IMR-90 (cell line): ENCODE measurements at places on chromosomes 7 and 10. TPM values are rescaled to one million over a fixed set of nuclear protein-coding genes. Genes with fewer than 3 reads are reported as not detected.

DNA sequence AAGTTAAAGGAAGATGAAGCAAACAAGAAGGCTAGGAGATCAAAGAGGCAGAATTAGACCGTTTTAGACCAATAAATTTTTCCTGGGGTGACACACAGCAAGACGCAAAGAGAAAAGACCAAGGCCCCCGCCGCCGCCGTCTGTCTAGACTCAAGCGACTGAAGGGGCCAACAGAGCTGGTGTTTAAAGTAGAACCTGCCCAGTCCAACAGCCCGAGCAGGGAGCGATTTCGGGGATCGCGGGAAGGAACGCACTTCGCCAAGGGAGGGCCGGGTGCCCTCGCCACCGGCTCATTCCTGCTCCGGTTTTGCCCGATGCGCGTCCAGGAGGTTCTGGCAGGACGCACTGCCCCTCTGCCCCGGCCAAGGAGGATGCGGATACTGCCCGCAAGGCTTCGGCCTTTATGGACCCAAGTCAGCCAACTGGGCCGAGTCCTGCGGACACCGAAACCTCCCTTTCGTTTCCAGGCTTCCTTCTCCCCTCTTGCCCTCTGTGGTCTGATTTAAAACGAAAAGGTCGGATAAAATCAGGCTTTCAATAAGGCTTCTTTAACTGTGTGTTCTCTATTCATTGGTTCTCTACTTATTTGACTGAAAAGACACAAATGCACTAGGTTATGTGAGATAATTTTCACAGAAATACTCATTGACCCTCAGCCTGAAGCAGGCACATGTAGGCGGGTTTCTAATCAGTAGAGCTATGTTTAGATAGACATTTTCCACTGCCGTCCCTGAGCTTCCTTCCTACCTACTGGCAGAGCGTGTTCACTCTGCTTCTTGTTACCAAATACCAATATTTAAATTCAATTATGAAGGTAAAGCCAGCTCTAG lies 2.2 kb upstream of the HOXA7 start:
- H3K4me3 ChIP-seq, result no peak overlapping the region
- H3K27me3 ChIP-seq, result peaks cover 7% of the 10 kb centered on the region
- H3K4me1 ChIP-seq, result peaks cover 1% of the 10 kb centered on the region; the same call in 1 of the 2 replicates
- no peaks in the 10 kb centered on the region for H3K36me3 ChIP-seq
- no peak for DNase-seq

DNA sequence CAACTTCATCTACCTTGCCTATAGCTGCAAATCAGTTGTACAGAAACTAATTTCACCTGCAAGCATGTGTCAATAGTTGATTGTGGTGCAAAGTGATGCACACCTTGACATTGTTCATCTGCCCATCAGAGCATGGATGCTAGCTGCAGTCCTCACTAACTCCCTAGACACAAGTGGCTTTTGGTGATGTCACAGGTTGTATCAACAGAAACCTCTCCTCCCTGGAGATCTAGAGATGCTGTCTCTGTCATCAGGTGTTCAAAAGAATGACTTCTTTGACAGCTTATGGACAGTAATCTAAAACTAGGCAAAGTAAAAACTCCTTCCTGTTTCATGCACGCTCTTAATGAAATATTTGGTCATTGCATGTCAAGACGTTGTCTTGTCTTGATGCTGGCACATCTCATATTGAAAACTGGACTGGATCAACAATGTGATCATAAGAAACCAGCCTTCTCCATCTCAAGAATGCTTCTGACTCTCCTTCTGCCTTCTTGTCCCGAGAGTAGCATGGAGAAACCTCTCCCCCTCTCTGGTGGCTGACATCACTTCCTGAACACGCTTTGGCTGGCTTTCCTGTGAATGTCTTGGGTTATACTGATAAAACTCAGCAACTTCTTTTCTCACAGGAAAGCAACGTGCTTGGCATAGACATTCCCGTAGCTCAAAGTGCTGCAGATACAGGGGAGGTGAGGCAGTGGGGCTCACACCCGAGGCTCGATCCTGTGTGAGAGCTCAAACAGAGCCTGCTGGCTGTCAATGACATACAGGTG lies 176.2 kb upstream of the CDCA7L start:
- no peaks in the 10 kb centered on the region for H3K4me1 ChIP-seq
- H3K36me3 ChIP-seq, result no peaks in the 10 kb centered on the region
- H3K4me3 ChIP-seq, result no peak overlapping the region
- no peak overlapping the region for H3K27ac ChIP-seq
- DNase-seq, result peak; percentile 33

DNA sequence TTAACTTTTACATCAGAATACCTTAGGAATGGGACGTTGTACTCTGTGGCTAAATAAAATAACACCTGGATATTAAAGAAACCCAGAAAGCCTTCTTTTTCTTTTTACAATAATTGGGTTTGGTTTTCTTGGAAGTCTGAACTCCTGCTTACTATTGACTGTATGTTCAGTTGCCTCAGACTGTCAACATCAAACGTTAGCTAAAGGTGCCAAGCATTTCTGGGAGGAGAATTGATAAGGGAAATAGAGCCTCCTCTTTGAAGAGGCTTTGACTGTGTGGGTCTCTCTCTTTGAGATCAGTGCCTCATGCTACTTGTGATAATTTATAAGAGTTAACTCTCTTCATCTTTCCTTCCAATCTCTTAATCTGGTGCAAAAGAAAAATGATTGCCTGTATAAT lies 224.7 kb upstream of the BMPER start:
- no peaks in the 10 kb centered on the region for H3K4me1 ChIP-seq
- H3K27me3 ChIP-seq, result no peaks in the 10 kb centered on the region
- H3K36me3 ChIP-seq, result no peaks in the 10 kb centered on the region
- no peak overlapping the region for H3K27ac ChIP-seq
- H3K4me3 ChIP-seq, result no peak overlapping the region

- H3K36me3 ChIP-seq, result no peaks in the 10 kb centered on the region
- H3K4me1 ChIP-seq, result peaks cover 2% of the 10 kb centered on the region; the same call in 1 of the 2 replicates
- H3K4me3 ChIP-seq, result no peak overlapping the region
These were observed 98.8 kb downstream of the CACNB2 start for GRCh38 chr10:18238870-18239485.

DNA sequence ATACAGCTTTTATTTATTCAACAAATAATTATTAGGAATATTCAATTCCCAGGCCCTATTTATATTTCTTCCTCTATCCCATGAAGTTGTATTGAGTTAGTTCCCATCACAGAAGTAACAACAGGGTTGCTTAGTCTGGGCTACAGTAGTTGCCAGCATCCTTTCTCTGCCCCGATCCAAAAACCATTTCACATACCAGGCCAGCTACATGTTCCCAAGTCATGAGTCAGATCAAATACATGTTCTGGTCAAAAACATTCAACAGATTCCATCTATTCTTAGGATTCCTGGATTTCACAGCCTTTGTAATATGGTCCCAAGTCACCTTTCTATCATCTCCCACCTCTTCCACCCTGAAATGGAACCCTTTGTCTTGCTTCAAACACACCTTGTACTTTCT lies 91.6 kb downstream of the RAB11FIP2 start:
- H3K4me1 ChIP-seq, result no peaks in the 10 kb centered on the region
- H3K27ac ChIP-seq, result no peak overlapping the region
- H3K4me3 ChIP-seq, result no peak overlapping the region
- DNase-seq, result no peak

DNA sequence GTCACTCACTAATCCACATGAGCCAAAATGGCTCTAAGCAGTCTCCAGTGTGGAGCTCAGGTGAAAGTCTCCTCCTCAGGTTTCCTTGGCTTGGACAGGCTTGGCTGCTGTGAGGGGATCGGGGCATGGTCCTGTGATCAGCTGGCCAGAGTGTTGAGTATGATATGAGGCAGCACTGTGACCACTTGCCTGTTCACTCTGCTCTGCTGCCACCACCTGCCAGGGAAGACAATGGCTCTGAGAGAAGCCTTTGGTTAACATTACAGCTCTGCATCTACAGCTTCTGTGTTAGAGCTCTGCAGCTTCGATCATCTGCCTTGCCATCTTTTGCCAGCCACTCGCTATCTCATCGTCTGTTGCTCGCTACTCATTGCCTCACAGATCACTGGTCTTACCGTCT lies 20.1 kb upstream of the PTN start:
- H3K4me3 ChIP-seq, result no peak overlapping the region
- no peak for DNase-seq
- H3K4me1 ChIP-seq, result no peaks in the 10 kb centered on the region

The GPR37 gene
- total RNA-seq, result 9.2 and 9.3 TPM in 2 replicates
